ENCODE measurements at places on chromosomes 5 and 9.

GRCh38 chr5:68950930-68951329, 142.9 kb upstream of the SLC30A5 start:
- DNase-seq: no peak

DNA sequence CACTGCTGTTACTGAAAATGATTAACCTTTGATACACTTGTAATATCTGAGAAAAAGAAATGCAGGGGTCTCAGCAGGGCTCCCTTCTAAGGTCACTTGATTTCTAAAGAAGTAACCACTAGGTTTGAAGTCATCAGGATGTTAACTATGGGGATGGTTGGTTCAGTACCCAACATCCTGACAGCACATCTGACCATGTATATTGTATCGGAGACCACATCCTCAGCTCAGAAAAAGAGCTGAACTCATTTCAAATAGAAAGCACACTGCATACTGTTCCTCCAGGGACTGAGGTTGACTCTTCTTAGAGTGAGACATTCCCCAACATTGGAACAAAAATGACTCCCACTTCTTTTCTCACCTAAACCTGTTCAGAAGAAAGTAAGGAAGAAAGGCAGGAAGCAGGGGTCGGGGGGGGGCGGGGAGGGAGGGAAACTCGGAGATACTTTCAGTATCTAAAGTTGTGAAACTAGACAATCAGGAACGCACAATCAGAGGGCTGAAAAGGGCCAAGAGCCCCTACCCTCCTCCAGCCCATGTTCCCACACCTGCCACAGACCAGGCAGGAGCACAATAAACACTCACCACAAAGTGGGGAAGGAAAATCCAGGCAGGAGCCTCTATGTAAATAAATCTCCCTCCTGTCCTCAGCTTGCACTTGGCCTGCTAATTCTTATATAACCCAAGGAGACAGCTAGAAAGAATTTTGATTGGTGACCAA, 730 bp upstream of the GZMA start:
- DNase-seq: no peak

GRCh38 chr5:62199792-62200716, 106.0 kb upstream of the KIF2A start:
- no peak for DNase-seq

DNA sequence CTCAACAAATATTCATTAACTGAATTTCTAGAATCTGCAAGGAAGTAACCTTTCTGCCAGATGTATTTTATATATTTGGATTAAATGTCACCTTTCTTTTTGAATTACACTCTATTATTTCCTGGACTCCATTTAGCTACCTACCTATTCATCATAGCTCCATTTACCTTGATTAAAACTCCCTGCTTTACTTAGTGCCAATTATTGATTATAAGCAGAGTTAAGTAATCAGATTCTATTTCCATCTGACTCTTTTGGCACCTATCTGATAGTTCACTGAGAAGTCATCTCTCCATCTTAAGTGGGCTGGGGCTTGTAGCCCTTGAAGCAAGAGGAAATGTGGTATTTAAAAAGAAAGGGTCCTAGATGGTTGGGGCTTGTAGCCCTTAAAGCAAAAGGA, 88.6 kb downstream of the TRPM3 start:
- no peak for DNase-seq

- DNase-seq: peak; percentile 73
These were observed 21.7 kb downstream of the SLC6A18 start for GRCh38 chr5:1246711-1247431.

- no peak for DNase-seq
These were observed 107.5 kb downstream of the ACER2 start for GRCh38 chr9:19516348-19516747.

DNA sequence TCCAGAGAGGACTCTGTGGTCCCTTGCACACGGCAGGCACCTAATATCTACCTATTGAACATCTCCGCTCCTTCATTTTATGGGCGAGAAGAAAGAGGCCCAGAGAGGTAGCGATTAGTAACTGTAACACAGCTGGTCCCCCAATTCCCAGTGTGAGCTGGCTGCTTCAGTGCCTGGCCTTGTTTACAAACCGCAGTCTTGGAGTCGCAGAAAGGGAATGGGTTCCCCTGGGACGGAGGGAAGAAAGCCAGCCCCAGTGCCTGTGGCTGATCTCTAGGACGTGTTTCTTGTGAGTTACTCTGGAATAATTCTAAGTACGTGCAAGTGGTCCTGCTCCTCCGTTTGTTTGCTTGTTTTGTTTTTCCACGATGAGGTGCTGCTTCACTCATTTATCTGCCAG, 52.0 kb downstream of the CFAP77 start:
- DNase-seq: no peak

GRCh38 chr9:17130291-17130690, 4.5 kb upstream of the CNTLN start:
- no peak for DNase-seq
